Activated CD4-positive, alpha-beta T cell treated with anti-CD3 and anti-CD28 coated beads, Interleukin-2, amount 50 U/mL, for 48 hours (primary cell): ENCODE measurements at places on chromosomes 2 and 18.

- no peak for DNase-seq
Measured at GRCh38 chr18:79815657-79816056, 17.9 kb downstream of the KCNG2 start.

DNA sequence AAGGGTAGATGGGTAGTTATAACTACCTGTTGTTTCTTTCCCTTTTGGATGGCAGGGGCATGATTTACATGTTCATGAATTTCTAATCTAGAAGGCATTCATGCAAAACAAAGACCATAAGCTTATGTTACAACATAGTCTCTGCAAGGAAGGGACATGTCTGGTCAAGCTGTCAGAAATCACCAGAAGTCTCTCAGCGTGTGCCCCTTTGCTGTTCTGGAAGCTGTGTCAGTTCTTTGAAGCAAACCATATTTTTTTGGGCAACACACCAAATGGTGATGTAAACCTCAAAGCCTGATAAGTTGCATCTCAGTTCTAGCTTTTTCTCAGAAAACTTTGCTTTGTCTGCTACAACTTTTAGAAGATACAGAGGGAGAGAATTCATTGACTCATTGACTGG lies 173.5 kb upstream of the CTAGE1 start:
- DNase-seq, result no peak

DNA sequence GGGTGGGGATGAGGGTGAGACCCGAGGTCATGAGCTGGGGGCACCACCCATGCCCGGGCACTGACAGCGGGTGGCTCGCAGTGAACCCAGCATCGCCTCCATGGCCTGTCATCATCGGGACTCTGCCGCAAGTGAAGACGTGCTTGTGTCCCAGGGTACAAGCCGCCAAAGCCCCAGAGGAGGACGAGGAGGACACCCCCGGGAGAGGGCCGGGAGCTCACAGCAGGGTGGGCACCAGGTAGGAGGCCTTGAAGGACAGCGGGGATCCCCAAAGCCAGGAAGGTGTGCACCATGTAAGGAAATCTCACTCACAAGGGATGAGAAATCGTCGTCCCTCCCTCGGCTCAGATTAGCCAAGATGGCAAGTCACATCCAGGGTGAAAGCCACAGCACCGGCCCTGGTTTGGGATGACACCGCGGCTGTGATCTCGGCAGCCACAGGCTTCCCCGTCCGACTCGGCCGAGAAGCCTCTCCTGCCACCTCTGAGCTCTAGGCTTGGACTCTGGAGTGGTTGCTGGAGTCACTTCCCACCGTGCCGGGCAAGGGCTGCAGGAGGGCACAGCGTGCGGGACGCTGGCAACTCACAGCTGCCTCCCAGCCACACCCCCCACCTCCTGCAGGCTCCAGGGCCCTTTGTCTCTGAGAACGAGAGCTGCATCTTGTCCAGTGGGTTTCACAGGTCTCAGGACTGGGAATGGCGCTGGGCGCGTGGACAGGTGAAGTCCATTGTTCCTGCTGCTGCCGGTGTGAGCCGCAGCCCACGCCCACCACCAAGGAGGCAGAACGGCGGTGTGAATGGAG lies 81.6 kb upstream of the CTDP1 start:
- DNase-seq, result no peak

DNA sequence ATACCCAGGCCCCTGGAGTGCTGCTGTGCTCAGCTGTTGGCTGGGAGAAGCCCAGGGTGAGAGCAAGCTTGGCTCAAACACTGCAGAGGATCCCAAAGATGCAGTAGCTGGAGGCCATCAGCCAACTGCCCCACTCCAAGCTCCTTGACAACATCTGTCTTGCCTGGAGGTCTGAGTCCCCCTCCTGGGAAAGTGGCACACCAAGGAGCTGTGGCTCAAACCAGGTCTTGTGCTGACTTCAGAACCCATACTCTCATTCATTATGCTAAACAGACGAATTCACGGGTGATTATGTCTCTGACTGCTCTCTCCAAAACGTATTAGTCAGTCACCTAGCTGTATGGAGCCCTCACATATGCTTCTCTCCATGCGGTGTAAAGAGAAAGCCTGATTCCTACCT lies 206.1 kb downstream of the TTC32 start:
- no peak for DNase-seq

DNA sequence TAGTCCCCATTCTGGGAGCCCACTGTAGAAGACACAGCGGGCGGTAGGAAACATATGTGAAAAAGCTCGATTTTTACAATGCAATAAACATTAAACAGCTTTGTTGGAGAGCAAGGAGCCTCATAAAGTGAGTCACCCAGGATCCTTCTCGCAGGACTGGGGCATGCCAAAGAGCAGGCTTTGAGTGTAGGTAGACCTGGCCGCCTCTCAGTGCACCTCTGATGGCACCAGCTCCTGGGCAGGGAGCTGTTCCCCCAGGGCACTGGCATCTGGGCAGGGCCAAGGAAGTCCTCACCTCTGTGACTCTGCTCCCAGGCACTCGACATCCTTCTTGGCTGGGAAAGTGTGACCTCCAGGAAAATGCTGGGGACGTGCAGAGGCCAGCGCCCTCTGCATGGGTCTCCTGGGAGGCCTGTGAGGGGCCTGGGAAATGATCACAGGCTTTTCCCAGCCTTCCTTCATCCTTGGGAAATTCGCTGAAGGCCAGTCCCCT lies 94.2 kb downstream of the POLR1A start:
- no peak for DNase-seq

- no peak for DNase-seq
Measured at GRCh38 chr2:216426938-216427337, 14.7 kb downstream of the SMARCAL1 start.

DNA sequence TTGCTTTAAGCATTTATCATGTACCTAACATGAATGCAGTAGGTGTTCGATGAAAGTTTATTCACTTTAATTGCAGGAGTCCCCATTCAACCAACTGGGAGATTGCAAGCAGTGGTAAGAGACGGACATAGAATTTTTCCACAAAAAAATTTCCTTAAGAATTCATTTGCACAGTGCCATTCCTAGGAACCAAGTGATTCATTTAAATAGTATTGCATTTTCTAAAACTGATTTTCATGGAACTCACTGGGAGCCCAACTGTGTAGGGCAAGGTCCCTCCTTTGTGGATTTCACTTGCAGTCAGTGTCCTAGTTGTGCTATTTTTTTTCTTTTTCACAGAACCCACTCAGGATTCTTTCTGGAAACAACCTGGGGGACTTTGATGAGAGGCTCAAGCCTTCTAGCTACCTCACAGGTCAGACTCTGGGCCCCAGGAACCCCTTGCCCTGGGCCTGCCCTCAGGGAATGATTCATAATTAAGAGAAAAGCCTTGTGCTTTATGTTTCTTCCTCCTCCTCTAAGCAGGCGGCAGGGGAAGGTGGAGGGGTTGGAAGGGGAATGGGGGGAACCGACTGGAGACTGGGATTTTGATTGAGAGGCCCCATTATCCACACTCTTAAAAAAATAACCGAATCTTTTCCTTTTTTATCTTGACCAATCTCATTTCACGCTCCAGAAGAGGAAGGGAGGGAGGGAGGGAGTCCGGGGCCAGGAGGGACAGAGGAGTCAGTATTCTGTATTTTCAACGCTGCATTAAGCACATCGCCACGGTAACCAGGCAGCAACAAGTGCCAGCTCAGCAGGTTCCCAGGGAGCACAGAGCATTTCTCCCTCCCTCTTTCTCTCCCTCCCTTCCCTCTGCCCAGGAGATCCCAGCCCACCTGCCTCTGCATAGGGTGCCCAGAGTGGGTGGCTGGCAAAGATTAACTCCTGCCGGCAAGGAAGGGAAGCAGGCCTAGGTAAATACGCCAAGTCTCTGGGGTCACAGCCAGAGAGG lies 51.8 kb downstream of the PSD4 start:
- no peak for DNase-seq

DNA sequence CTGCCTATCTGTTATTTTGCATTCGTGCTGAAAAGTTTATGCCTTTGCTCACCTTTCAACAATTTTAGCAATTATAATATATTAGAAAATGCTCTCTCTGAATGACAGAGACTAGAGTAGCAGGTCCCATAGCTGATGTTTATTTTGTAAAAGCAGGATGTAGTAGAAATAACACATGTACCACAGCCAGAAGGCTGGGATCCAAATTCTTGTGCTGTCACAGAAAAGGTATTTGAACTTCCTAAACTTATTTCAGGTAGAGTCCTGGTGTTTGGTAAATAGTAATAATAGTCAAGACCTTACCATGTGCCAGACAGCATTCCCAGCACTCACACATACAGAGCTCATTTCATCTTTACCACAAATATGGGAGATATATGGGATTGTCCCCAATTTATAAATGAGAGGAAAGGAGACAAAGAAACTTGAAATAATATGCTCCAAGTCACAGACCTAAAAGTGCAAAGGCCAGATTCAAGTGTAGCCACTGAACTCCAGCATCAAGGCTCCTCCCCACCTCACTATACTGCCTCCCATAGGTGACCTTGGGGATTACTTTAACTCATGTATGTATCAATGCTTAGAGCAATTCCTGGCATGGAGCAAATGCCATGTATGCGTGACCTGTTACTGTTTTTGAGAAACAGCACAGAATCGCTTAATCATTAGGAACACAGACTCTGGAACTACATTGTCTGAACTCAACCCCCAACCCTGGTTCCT lies 284.7 kb upstream of the RAB12 start:
- DNase-seq, result no peak

DNA sequence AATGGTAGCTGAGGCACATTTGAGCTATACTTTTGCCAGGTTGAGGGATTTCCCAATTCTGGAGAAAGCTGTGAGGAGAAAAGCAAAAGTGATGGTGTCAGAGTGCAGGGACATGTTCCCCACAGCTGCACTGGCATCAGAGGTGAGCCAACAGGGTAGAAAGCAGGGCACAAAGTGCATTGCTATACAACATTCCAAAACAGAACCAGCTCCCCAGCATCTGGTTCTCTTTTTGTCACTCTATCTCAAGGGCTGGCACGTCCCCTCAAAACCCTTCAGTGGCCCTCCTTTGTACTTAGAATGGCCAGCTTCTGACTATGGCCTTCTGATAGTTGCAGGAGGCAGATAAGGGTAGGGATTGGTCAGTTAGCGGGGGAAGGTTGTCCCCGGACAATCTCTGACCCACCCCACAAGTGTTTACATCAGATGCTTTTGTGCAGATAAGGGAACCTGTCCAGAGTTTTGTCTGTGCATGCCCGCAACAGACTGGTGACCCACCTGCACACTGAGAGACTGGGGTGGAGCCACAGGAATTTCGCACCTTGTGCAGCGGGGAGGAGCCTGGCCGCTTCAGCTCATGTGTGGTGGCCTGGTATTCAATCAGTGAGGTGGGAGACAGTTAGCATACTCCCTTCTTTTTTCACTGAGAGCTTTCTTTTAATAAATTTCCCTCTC lies 31.0 kb upstream of the TMEM17 start:
- DNase-seq, result no peak

DNA sequence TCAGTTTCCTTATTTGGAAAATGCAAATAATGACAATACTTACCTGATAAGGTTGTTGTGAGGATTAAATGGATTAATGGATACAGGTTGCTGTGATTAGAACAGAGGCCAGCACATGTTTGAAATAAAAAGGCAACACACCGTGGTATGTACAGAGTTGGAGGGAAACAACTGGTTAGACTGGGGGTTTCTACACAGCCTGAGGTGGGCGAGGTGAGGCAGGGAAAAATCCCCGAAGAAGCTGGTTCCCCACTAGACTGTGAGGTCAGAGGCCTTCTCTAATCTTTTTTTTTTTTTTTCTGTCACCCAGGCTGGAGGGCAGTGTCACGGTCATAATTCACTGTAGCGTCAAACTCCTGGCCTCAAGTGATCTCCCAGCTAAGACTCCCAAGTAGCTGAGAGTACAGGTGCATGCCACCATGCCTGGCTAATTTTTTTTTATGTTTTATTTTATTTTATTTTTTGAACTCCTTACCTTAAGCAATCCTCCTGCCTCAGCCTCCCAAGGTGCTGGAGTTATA lies 1.2 kb upstream of the E2F6 start:
- DNase-seq, result no peak

- no peak for DNase-seq
Measured at GRCh38 chr2:232350804-232351685, 27.5 kb upstream of the ALPP start.

GRCh38 chr18:27004056-27004829 lies 138.7 kb upstream of the AQP4 start:
- no peak for DNase-seq

DNA sequence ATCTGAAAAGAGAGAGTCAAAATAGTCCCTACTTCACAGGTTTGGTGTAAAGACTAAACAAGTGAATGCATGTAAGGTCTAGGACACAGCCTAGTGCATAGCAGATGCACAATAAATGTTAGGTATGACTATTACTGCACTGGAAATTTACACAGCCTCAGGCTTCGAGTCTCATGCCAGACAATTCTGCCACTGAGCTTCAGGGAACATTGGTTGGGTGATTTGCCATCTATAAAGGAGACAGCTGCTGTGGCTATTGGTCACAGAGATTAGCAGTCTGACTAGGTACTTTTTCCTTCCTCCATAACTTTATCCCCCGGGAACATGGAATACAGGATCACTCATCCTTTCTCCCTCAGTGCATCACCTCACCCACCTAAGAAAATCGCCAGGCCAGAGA lies 89.2 kb downstream of the FAM124B start:
- DNase-seq, result no peak

- no peak for DNase-seq
Measured at GRCh38 chr18:1653873-1654272, 749.2 kb downstream of the ADCYAP1 start.

GRCh38 chr2:100554798-100555407 lies 7.9 kb upstream of the PDCL3 start:
- DNase-seq, result peak; percentile 54

DNA sequence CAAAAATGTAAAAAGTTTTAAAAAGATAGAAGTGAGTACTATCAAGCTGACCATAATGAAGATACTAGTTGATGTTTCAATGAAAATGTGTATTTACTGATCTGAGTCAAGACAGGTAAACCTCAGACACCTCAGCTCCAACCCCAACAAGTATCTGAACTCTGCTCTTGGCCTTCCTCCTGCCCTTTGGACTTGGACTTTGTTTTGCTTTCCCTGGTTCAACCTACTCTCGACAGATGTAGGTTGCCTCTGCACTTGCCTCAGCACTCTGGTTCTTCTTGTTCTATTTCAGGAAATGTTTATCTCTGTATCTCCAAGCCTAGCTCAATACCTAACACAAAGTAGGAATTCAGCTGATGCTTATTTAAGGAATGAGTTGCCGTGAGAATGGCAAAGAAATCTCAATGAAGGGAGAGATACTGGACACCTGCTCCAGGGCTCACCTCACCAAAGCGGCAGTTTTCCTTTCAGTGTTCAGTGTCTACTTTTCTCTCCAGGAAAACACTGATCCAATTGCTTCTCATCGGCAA lies 248.8 kb upstream of the CTAGE1 start:
- DNase-seq, result no peak

GRCh38 chr2:38409156-38410102 lies 32.4 kb upstream of the ATL2 start:
- no peak for DNase-seq

DNA sequence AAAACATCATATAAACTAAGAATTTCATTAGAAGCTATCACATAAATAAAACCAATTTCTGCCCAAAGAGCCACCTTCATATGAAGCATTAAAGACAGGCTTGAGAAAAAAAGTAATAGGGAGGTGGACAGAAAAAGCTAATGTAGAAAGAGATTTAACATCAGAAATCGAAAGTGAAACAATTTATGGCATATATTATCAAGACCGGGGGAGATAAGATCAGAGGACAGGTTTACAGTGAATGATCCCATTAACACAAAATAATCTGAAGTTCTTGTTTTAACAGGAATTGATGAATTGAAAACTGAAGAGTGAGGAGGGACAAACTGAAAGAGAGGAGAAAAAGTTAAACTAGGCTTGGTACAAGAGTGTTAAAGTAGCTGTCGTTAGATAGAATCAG lies 786.3 kb upstream of the FSHR start:
- DNase-seq, result no peak

- DNase-seq, result no peak
Measured at GRCh38 chr18:27709344-27709743, 467.6 kb downstream of the CDH2 start.

- no peak for DNase-seq
Measured at GRCh38 chr2:133568172-133568571, at the start of gene NCKAP5. Gene NCKAP5 (minus strand): TSS chr2:133568463. CDS start chr2:133517526, 50,937 bp downstream.
